CD4-positive, alpha-beta memory T cell (primary cell): ENCODE measurements at places on chromosomes 4 and X.
A peak's percentile ranks its signal among the peaks of the same experiment; 100 is the strongest.

DNA sequence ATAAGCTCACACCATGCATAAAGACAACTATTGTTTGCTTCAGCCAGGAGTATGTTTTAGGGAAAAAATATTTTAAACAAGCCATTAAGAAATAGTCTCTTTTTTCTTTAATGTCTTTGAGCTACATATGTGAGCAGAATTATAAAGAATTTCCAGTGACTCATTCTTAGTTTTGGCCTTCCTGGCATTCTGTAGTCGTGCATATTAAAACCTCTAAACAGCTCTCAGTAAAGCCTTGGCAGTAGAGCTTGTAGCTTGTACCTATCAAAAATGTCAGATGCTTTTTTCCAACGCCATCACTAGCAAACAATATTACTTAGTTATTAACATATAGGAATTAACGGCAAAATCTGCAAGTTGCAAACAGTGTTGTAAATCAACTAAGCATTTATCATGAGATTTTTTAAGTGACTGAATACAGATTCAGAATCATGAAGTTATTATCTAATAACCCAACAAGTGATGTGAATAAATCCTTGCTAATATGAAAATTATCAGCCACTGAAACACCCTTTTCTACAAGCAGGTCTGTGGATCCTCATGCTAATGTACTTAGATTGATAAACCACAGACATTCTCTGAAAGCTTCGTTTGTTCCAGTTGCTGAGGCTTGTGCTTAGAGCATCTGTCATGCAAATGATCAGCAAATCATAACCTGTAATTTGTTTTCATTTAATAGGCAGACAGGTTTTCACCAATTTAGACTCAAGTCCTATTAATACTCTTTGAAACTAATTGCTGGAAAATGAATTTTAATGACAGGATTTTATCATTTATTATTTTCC lies 412.0 kb upstream of the ATOH1 start:
- no peak for DNase-seq

GRCh38 chrX:132001127-132001526 lies 22.0 kb upstream of the STK26 start:
- peak; percentile 36 for DNase-seq

DNA sequence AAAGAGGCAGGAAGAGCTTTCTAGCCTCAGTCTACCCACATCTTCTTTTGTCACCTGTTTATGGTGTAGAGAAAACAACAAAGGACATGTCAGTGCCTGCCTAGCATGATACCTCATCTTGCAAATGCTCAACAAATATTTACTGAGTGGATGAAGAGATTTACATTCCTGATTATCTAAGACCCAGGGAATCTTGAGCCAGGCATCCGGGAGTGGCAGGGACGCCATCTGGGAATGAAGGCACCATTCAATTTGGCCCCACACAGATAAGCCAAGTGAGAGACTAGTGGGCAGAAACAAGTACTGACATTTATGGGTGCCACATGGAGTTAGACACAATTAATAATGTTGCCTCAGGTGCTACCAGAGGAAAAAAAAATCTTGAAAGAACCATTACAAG lies 36.8 kb upstream of the CASK start:
- no peak for DNase-seq

GRCh38 chr4:25838526-25838925 lies 24.3 kb downstream of the SEL1L3 start:
- DNase-seq: no peak

DNA sequence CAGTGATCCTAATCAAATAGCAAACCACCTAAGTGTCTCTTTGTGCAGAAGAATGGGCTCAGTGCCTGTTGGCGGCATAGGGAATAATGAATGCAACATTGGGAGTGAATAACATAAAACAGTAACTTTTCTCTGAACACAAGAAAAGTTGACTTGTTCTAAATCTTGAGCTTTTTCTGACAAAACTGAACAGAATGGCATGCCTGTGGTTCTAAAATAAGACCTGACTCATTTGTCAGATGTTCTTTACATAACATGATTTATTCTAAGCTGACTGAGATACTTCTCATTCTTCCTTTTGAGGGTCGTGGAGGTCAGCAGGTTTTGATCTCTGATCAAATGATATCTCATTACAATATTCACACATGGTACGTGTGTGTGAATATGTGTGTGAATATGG lies 165.4 kb upstream of the WDR1 start:
- no peak for DNase-seq

GRCh38 chr4:146477054-146477453 lies 44.7 kb downstream of the SLC10A7 start:
- no peak for DNase-seq

- DNase-seq: no peak
Measured at GRCh38 chr4:176782794-176783193, 9.9 kb downstream of the VEGFC start.

- no peak for DNase-seq
Measured at GRCh38 chrX:133636009-133636408, 220.7 kb upstream of the GPC4 start.

DNA sequence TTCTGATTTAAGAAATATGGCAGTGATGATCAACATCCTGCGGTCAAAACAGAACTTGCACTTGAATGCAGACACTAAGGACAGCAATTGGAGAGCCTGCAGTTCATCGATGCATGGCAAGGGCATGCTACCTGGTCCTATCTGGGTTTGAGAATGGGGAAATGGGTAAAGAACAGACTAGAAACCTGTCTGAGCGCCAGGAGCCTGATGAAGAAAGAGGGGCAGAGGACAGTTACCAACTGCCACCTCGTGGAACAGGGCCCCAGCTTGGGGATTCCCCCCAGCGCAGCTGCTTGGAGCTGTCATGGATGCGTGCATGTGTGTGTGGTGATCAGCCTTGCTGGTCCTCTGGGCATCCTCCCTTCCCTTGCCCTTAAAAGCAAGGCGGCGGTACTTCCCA lies 30.2 kb upstream of the NKRF start:
- DNase-seq: no peak

DNA sequence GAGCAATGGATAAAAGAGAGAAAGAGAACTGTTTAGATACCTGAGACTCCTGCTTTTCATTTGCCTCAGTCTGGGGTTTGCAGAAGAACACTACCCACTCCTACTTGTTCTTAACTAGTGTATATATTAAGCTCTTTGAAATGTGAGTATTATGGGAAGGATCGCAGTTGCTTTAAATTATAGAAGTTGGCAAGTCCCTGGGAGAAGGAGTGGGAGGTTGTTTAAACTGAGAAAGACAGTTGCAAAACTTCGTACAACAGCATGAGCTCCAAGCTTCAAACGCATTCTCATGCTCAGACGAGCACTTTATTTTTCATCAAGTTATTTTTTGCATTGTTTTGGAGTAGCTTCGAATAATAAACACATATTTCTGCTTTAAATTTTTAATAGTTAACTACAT lies 88.1 kb upstream of the C1QTNF7 start:
- DNase-seq: no peak

- DNase-seq: no peak
Measured at GRCh38 chr4:38687571-38688011, 23.6 kb downstream of the KLF3 start.

DNA sequence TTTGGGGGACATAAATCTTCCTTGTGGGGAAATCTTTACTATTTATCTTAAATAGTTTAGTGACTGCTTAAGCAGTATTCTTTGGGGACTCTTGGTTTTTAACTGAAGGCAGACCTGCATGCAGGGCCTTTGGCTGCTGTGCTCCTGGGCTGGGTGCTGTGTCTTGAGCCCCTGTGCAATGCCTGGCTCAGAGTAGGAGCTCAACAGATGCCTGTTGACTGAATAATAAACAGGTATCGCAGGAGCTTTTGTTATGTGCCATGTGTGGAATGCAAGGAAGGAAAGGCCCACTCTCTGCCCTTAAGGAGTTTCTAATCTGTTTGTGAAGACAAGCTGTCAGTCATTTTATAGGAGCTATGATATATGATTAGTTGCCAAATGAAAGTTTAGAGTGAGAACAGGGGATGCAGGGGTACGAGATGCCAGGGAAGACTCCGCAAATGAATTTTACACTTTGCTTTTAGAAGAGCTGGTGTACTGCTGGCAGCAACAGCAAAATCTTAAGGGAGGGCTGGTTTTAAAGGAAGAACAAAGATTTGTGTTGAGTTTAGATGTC lies 6.7 kb downstream of the GAB1 start:
- no peak for DNase-seq

GRCh38 chr4:12689457-12689856 lies 794.7 kb downstream of the RAB28 start:
- DNase-seq: no peak

DNA sequence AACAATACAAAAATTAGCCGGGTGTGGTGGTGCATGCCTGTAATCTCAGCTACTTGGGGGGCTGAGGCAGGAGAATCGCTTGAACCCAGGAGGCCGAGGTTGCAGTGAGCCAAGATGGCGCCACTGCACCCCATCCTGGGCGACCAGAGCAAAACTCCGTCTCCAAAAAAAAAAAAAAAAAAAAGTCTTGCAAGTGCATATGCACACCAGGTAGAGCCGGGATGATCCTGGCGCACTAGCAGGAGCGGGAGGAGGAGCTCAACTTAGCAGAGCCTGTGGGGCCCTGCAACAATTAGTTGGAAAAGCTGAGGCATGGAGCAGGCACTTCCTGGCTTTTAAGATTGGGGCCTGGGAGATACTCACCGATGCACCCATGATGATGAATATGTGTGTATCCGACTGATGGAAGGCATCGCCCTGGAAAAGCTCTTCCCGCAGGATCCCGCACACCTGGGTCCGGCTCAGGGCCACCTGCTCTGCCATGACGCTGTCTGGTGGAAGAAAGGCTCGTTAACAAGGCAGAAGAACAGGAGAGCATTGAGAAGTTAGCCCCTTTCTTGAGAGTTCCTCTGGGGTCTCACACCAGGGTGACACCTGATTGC lies 872 bp downstream of the G6PD start:
- DNase-seq: no peak

DNA sequence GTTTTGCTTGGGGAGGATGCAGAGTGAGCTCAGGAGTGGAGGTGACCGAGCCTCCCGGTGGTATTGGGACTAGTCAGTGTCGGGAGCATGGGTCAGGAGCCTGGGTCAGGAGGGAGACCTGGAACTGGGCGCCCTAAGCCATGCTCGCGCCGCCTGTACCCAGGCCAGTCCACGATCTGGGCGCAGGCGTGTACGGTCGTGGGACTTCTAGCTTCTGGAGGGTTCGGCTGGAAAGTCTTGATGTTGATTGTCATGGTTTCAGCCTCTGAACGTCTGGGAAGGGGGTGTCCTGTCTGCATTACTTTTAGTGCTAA lies 244 bp downstream of the EIF2S3 start:
- no peak for DNase-seq

DNA sequence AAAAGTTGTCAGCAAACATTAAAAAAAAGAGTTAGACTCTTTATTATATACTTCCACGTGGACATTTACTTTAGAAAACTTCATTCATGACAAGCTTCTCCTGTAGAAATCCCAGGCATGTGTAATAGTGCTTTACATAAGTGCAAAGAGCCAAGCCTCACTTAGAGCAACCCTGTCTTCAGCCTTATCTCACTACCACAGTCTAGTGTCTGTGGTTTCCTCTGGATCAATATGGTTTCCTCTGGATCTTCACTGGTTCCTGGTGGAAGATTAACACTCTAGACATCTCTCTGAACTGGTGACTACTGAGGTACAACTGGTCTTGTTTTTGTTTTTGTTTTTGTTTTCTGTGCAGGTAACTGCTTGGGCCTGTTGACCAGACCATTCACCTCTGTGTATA lies 18.4 kb upstream of the ARMCX5 start:
- no peak for DNase-seq

DNA sequence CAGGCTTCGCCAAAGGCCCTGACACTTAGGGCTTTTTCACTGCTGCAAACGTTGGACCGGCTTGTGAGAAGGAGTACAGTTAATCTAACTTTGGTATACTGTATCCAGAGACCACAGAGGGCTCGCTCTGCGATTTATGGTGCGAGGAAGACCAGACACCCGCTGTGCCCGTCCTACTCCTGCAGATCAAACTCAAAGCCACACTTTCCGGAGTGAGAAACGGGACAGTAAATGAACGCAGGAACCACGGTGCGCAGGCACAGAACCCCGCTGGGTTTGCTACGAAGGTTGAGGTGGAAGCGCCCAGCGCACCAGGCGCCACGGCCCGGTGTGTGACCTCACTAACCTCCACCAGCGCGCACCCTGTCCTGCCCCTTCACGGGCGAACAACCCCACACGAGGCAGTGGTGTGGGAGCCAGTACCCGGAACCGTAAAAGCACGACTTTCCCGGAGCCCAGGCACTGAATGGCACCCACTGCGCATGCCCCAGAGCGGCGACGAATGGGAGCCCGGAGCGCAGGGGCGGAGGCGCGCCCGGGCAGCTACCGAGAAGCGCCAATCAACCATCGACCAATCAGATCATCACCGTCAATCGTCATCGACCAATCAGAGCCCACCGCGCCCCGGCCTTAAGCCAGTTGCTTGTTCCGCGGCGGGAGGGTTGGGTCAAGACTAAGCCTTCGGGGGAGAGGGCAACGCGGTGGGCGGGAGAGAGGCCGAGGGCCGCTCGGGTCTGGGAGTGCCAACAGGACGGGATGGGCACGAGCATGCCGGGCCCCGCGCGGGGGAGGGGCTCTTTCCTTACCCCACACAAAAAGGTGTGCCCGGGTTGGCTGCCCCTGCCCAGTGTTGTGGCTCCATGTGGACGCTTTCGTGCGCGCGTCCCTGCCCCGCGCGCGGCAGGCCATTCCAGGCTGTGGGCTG lies 21.3 kb upstream of the WDR45 start:
- peak; percentile 89 for DNase-seq

DNA sequence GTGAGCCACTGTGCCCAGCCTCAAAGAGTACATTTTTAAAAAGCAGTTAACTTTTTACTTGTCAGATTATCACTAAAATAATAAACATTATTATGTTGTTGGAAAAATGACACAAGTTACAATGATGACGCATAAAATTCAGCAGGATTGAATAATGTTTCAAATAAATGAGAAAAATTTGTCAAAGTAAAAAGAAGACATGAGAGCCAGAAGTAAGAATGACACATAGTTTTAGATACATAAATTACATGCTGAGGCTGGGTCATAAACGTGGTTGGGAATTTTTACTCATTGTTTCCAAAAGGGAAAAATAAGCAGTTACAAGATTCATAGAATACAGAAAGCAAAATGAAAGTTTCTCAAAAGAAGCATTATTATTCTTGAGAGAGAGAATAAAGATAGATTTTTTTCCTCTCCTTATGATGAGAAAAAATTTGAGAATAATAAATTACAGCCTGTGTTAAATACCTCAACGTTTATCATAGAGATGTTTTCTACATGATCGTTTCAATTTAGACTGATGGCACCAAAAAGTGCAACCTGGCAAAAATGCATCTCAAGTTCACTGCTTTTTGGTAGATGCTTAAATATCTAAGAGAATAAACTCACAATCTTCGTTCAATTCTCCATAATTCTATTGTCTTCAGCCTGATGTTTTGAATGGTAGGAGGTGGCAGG lies 40.4 kb downstream of the GUCY1B1 start:
- DNase-seq: no peak

- DNase-seq: no peak
Measured at GRCh38 chr4:126916626-126917140, 716.1 kb upstream of the INTU start.

GRCh38 chr4:99749445-99750391 lies 66.9 kb upstream of the DAPP1 start:
- DNase-seq: no peak

DNA sequence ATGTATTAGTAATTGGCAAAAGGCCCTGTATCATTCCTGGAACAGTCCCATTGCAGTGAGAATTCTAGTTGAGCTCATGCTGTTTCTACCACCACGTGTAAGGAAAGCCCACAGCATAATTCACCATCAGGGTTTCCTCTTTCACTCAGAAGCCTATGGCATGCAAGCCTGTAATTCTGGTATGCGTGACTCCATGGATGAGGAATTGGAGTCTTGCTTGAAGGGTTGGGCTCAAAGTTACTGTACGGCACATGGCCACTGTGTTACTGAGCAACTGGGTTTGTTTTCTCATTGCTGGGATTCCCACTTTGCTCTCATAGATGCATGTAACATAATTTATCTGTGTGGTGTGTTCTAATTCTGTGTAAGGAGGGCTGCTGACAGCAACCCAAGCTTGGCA lies 132.3 kb upstream of the NR3C2 start:
- no peak for DNase-seq
